ENCODE measurements at places on chromosomes 3 and 15.

GRCh38 chr3:114714957-114715460 is 421.2 kb downstream of the TIGIT start:
- no peaks in the 10 kb centered on the region for H3K27me3 ChIP-seq
- no peak overlapping the region for H3K27ac ChIP-seq
- DNase-seq = no peak
- H3K4me1 ChIP-seq = peaks cover 14% of the 10 kb centered on the region
- no peaks in the 10 kb centered on the region for H3K36me3 ChIP-seq
- H3K4me3 ChIP-seq = no peak overlapping the region

DNA sequence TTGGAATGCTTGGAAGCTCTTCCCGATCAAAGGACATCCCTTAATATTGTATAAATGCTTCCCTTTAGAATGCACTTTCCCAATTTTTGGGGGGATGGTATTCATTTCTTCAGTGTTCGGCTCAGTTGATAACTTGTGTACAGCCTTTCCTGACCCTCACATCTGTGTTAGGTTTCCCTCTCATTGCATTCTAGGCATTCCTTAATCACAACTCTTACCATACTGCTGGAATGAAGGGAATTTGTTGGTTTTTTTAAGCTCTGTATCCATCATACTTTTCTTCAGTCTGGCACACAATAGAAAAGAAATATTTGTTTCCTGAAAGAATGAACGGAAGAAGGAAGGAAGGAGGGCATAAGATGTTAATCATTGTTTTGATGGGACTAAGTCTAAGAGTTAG is 119.5 kb downstream of the CHST2 start:
- no peak overlapping the region for H3K4me3 ChIP-seq
- no peak for DNase-seq
- H3K27ac ChIP-seq = no peak overlapping the region
- H3K27me3 ChIP-seq = no peaks in the 10 kb centered on the region

DNA sequence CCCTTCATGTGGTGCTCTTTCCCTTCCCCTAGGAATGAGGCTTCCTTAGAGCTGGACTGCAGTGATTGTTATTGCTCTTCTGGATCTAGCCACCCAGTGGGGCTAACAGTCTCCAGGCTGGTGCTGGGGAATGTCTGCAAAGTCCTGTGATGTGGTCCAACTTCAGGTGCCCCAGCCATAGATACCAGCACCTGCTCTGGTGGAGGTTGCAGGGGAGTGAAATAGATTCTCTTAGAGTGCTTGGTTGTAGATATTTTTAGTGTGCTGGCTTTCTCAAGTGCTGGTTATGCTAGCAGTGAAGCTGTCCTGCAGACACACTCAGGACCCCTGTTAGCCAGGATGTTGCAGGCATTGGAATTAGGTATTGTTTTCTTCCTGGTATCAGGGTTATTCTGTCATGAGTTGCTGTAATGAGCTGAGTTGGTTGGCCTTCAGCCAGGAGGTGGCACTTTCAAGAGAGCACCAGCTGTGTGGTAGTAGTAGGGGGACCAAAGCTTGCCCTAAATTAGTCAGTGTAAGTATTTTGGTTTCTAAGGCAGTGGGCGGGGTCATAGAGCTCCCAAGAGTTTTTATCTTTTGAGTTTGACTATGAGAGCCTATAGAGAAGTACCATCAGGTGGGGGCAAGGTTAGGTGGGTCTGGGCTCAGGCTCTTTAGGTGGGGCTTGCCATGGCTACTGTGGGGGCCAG is 317.5 kb upstream of the SGO1 start:
- no peak overlapping the region for H3K4me3 ChIP-seq
- no peaks in the 10 kb centered on the region for H3K36me3 ChIP-seq
- no peaks in the 10 kb centered on the region for H3K27me3 ChIP-seq

GRCh38 chr15:74400313-74400860 is 32.9 kb upstream of the CYP11A1 start:
- no peaks in the 10 kb centered on the region for H3K36me3 ChIP-seq
- no peaks in the 10 kb centered on the region for H3K4me1 ChIP-seq
- no peaks in the 10 kb centered on the region for H3K27me3 ChIP-seq
- H3K4me3 ChIP-seq = no peak overlapping the region

DNA sequence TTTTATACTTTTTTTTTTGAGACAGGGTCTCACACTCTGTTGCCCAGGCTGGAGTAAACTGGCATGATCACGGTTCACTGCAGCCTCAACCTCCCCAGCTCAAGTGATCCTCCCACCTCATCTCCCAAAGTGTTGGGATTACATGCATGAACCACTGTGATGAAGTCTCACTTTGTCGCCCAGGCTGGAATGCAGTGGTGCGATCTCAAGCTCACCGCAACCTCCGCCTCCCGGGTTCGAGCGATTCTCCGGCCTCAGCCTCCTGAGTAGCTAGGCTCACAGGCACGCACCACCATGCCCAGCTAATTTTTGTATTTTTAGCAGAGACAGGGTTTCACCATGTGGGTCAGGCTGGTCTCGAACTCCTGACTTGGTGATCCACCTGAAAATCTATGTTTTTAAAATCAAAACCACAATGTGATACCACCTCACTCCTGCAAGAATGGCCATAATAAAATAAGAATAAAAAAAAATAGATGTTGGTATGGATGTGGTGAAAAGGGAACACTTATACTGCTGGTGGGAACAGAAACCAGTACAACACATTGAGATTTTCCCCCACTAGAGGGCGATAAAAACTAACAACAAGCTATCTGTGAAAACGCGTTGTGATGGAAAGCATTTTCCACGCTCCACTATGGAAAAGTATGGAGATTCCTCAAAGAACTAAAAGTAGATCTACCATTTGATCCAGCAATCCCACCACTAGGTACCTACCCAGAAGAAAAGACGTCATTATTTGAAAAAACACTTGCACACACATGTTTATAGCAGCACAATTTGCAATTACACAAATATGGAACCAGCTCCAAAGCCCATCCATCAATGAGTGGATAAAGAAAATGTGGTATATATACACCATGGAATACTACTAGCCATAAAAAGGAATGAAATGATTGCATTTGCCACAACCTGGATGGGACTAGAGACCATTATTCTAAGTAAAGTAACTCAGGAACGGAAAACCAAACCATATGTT is 26.8 kb upstream of the OCA2 start:
- H3K27me3 ChIP-seq = no peaks in the 10 kb centered on the region
- no peaks in the 10 kb centered on the region for H3K4me1 ChIP-seq
- H3K4me3 ChIP-seq = no peak overlapping the region
- H3K36me3 ChIP-seq = peaks cover 10% of the 10 kb centered on the region

DNA sequence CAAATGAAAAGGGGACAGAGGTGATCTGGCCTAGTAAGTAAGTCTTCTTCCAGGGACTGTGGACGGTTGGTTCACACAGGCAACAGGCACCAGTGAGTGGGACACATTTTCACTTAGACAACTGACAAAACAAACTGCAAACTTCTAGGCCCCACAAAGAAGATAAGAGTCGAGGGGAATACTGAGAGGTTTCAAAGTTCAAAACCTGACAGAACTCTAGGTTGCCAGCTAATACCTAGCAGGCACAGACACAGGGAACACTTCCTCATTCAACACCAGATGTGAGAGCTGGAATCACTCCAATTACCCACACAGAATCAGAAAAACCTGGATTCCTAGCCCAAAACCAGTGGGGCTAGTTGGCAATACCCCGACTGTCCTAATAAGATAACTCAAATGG is 621.7 kb downstream of the ZPLD1 start:
- no peaks in the 10 kb centered on the region for H3K36me3 ChIP-seq
- DNase-seq = no peak
- no peaks in the 10 kb centered on the region for H3K27me3 ChIP-seq
- no peak overlapping the region for H3K4me3 ChIP-seq
- H3K27ac ChIP-seq = no peak overlapping the region
